Epithelial cell of umbilical artery (primary cell): ENCODE measurements at places on chromosomes 2 and 18. TPM values are rescaled to one million over a fixed set of nuclear protein-coding genes. Genes with fewer than 3 reads are reported as not detected.

CCDC178 gene
- total RNA-seq = 0.65 and 1.2 TPM in 2 replicates

ATOH8 gene
- 4.0 and 5.8 TPM in 2 replicates for total RNA-seq

SYT4 gene
- total RNA-seq = not detected in 2 replicates

TMEM17 gene
- 1.3 and 1.4 TPM in 2 replicates for total RNA-seq

DSG1 gene
- not detected in 2 replicates for total RNA-seq

ALPP gene
- total RNA-seq = not detected in 2 replicates

CPS1 gene
- total RNA-seq = 0.65 and 1.8 TPM in 2 replicates

TUBA4B gene
- not detected in 2 replicates for total RNA-seq

CABYR gene
- 1.3 and 2.9 TPM in 2 replicates for total RNA-seq
